ENCODE measurements at places on chromosomes 5 and 9. TPM values are rescaled to one million over a fixed set of nuclear protein-coding genes. Genes with fewer than 3 reads are reported as not detected.

- no peak for DNase-seq
Observed at GRCh38 chr5:87154191-87154590, 113.5 kb upstream of the RASA1 start.

- peak; percentile 49 for DNase-seq
Observed at GRCh38 chr9:81687521-81688261, 1.7 kb downstream of the TLE1 start.

DNA sequence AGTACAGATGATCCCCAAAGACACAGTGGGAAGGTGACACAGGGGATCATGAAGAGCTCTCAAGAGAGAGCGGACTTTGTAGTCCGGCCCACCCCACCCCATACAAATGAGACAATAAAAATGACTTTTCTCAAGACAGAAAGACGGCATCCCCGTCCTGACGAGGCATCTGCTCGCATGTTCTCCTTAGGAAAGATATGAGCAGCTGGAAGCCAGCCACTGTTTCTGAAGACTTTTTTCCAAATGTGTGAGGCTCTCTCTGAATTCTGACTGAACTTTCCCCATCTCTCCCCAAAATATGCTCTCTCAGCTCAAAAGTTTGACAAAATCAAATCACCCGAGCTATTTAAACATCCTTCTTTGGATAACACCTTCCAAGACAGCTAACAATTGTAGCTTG lies 105.2 kb downstream of the RFK start:
- DNase-seq: no peak

MYMK gene
- not detected for polyA plus RNA-seq

SPOCK1 gene
- polyA plus RNA-seq: 0.18 TPM

DNA sequence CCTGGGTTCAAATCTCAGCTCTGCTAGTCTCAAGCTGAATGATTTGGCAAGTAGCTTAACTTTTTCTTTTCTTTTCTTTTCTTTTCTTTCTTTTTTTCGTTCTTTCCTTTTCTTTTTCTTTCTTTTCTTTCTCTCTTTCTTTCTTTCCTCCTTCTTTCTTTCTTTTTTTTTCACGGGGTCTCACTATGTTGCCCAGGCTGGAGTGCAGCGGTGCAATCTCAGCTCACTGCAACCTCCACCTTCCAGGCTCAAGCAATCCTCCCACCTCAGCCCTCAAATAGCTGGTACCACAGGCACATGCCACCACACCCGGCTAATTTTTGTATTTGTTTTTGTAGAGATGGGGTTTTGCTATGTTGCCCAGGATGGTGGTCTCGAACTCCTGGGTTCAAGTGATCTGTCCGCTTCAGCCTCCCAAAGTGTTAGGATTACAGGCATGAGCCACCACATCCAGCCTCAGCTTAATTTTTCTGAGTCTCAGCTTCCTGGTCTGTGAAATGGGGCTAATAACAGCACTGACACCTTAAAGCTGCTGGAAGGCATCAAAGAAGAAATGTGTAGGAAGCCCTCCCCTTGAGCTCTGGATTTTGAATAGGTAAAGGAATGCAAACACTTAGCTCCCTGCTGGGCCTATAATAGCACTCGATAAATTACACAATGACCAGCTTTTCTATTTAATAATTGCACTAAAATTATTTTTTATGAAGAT lies 17.5 kb upstream of the PPARGC1B start:
- DNase-seq: no peak

Measured in liver (tissue), 10 donors.